ENCODE measurements at places on chromosomes 5 and 9. TPM values are rescaled to one million over a fixed set of nuclear protein-coding genes. Genes with fewer than 3 reads are reported as not detected.
A peak's percentile ranks its signal among the peaks of the same experiment; 100 is the strongest.

ARL10 gene
- polyA plus RNA-seq, result 3.4 TPM

PCDHA1 gene
- polyA plus RNA-seq, result 0.12 TPM

DRD1 gene
- 0.19 TPM for polyA plus RNA-seq

OR2V1 gene
- not detected for polyA plus RNA-seq

EFNA5 gene
- 3.7 TPM for polyA plus RNA-seq

FGFR4 gene
- polyA plus RNA-seq, result 5.6 TPM

LRRC70 gene
- 0.17 TPM for polyA plus RNA-seq

CNTFR gene
- polyA plus RNA-seq, result 0.18 TPM

GRCh38 chr9:116686693-116687073 is 422 bp upstream of the TRIM32 start:
- H3K27me3 ChIP-seq, result no peaks in the 10 kb centered on the region
- no peak for DNase-seq
- no peaks in the 10 kb centered on the region for H3K36me3 ChIP-seq
- peak overlapping the region; percentile 24 for H3K27ac ChIP-seq
- peaks cover 7% of the 10 kb centered on the region for H3K4me1 ChIP-seq
- peak overlapping the region; percentile 49 for H3K4me3 ChIP-seq

GRCh38 chr9:21516796-21517195 is 34.7 kb upstream of the IFNE start:
- H3K4me1 ChIP-seq, result no peaks in the 10 kb centered on the region
- no peaks in the 10 kb centered on the region for H3K27me3 ChIP-seq
- H3K36me3 ChIP-seq, result no peaks in the 10 kb centered on the region
- no peak overlapping the region for H3K27ac ChIP-seq
- DNase-seq, result peak; percentile 42

DNA sequence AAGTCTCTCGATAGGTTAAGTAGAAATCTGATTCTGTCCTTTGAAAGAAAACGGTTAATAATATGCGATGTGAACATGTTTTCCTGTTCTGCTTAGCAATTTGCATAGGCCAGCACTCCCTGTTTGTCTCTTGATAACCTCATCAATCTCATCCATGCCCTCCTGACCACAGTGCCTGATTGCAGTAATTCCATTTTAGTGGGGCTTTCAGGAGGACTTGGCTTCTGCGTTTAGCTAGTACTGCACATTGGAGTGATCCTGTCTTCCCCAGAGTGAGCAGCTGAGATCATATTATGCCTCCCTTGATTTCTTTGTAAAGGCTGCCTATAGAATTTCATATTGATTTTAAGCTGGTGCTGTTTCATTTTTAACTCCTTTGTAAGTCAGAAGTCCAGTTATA is 335.9 kb upstream of the ISL1 start:
- H3K4me1 ChIP-seq, result no peaks in the 10 kb centered on the region
- no peaks in the 10 kb centered on the region for H3K36me3 ChIP-seq
- DNase-seq, result no peak
- no peak overlapping the region for H3K4me3 ChIP-seq
- no peak overlapping the region for H3K27ac ChIP-seq

DNA sequence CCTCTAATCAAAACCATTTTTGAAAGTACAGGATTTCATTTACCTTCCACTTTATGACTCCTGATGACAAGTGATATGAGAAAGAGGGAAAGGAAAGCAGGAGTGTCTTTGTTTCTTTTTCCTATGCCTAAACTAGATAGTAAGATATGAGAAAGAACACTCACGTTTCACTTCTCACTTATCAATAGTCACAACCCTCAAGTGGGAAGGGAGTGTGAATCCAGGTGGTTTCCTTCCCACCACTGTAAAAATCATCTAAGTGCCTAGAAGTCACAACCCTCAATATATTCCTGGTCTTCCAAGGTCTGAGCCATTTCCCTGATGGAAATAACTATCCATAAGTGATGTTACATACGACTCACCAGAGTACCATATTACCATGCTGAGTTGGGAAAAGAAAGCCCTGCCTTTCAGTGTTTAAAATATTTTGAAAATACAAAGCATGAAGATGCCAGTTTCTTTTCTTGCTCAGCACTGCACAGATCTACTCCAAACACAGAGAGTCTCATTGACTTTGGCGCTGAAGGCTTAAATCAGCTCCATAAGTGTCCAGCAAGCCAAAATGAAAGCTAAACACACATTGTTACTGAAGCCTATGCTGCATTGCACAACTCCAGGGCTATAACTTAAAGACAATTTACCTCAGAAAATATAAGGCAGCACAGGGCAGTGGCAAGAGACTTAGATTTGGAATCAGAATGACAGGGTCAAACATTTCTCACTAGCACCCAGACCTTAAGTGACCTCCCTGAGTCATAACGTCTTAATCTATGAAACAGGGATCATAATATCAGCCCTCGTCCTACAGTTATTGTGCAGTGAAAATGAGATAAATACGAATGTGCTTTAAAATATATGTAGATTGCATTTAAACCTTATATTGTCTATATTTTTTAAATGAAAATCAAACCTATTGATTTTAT is 301.2 kb downstream of the KIAA0825 start:
- H3K36me3 ChIP-seq, result no peaks in the 10 kb centered on the region
- H3K27ac ChIP-seq, result no peak overlapping the region
- H3K27me3 ChIP-seq, result no peaks in the 10 kb centered on the region

DNA sequence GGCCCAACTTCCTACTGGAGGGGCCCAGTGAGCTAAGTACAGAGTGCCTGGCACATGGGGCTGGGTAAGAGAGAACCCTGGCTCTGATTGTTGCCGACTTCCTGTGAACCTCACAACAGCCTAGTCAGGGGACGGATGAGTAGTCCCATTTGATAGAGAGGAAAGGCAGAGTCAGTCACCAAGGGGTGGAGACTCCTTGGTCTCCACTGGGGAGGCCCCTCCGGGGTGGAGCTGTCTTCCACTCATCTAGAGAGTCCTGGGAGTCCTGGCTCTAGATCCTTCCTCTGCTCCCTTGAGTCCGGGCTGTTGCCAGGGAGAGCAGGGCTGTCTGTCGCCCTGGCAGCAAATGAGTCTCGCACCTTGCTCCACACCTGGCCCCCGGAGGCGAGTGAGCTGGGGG is 8.0 kb downstream of the GRK6 start:
- peaks cover 30% of the 10 kb centered on the region for H3K36me3 ChIP-seq
- no peaks in the 10 kb centered on the region for H3K4me1 ChIP-seq
- no peak for DNase-seq
- no peak overlapping the region for H3K4me3 ChIP-seq
- H3K27ac ChIP-seq, result no peak overlapping the region

GRCh38 chr5:90554358-90555006 is 4.1 kb upstream of the ADGRV1 start:
- H3K27me3 ChIP-seq, result peaks cover 21% of the 10 kb centered on the region
- no peaks in the 10 kb centered on the region for H3K36me3 ChIP-seq
- no peak for DNase-seq
- no peak overlapping the region for H3K4me3 ChIP-seq
- no peak overlapping the region for H3K27ac ChIP-seq

- no peaks in the 10 kb centered on the region for H3K4me1 ChIP-seq
- no peaks in the 10 kb centered on the region for H3K27me3 ChIP-seq
- no peak overlapping the region for H3K4me3 ChIP-seq
- H3K27ac ChIP-seq, result no peak overlapping the region
These were observed 67.4 kb downstream of the KLF9 start for GRCh38 chr9:70347046-70347445.

DNA sequence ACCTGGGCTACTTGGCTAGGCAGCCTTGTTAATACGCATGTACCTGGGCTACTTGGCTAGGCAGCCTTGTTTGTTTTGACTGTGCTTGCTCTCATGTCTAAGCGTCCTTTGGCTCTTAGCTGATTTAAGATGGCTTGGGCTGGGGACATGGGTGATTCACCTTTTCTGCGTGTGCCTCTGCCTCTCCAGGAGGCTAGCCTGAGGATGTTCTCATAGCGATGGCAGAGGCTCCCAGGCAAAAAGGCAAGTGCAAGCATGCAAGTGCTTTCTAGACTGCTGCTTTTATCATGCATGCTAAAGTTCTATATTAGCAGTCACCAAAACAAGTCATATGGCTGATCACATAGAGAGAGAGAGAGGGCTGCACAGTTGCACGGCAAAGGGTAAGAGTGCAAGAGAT is 300.5 kb downstream of the IRX1 start:
- H3K4me3 ChIP-seq, result no peak overlapping the region
- H3K4me1 ChIP-seq, result no peaks in the 10 kb centered on the region
- no peaks in the 10 kb centered on the region for H3K36me3 ChIP-seq
- no peak overlapping the region for H3K27ac ChIP-seq
- DNase-seq, result no peak

GRCh38 chr9:130858739-130859705 is 24.0 kb downstream of the ABL1 start:
- no peaks in the 10 kb centered on the region for H3K27me3 ChIP-seq
- no peak for DNase-seq
- H3K4me3 ChIP-seq, result no peak overlapping the region
- peaks cover 30% of the 10 kb centered on the region for H3K4me1 ChIP-seq
- H3K36me3 ChIP-seq, result peaks cover 14% of the 10 kb centered on the region

DNA sequence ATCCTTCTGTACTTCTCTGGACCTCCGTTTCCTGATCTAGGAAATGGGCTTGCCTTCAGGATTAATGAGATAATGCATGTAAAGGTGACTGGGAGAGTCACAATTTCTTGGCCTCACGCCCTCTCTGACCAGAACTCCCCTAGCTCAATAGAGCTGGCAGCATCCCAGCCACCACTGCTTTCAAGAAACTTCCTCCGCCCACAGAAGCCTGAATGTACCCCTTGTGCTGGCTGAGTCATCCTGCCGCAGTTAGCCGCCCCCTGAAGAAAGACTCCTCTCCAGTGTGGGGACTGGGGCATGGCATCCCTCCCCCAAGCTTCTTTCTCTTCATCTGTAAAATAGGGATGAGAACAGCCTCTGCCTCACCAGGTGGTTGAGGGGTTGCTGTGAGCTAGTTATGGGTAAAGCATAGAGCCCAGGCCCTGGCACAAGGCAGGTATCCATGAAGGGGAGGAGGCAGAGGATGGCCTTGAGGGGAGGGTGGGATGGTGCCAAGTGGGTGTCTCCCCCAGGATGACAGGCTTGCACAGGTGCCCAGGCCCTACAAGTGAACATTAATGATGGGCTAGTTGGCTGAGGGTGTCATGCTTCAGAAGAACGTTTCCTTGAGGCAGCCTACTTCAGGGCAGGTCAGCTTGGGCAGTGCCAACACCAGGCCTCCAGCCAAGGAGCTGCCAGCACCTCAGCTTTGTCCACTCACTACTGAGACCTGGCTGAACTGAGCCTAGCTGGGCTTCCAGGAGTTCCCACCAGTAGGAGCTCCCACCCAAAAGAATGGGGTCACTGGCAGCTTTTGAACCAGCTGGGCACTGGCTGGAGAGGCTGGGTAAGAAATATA is 3.4 kb downstream of the PDLIM4 start:
- H3K27ac ChIP-seq, result peak overlapping the region; percentile 99
- peaks cover 56% of the 10 kb centered on the region for H3K4me1 ChIP-seq
- H3K27me3 ChIP-seq, result no peaks in the 10 kb centered on the region
- no peaks in the 10 kb centered on the region for H3K36me3 ChIP-seq

DNA sequence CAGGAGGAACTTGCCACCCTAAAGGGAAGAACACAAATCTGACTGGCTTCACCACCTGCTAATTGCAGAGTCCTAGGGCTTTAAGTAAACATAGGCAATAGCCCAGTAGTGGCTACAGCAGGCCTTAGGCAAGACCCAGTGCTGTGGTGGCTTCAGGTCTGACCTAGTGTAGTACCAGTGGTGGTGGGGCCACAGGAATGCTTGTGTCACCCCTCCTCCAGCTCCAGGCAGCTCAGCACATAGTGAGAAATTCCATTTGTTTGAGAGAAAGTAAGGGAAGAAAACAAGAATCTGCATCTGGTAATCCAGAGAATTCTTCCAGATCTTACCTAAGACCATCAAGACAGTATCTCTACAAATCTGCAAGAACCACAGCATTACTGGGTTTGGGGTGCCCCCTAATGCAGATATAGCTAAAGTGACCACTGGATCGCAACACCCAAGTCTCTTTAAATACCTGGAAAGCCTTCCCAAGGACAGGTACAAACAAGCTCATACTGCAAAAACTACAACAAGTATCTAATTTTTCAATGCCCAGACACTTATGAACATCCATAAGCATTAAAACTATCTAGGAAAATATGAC is 102.6 kb upstream of the TRPM3 start:
- H3K4me3 ChIP-seq, result no peak overlapping the region
- H3K27ac ChIP-seq, result no peak overlapping the region
- H3K27me3 ChIP-seq, result no peaks in the 10 kb centered on the region
- no peak for DNase-seq

DNA sequence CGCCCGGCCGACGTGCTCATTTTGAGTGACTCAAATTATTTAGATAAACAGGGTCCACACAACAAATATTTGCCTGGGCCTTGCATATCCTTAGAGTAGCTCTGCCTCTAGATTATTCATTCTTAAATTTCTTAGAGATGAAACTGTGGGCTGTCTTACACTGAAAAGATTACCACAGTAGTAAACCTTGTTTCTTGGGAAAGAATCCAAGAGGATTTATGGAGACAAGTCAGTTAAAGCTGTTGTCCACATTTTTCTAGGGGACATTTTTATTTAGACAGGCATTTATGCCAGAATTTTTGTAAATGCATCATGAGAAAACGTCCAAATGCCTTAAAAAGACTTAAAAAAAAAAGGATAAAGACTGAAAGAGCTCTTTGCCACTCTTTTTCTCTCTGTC is 32.6 kb upstream of the RANBP3L start:
- H3K4me3 ChIP-seq, result no peak overlapping the region
- H3K4me1 ChIP-seq, result no peaks in the 10 kb centered on the region
- H3K27ac ChIP-seq, result no peak overlapping the region
- no peaks in the 10 kb centered on the region for H3K36me3 ChIP-seq
- peaks cover 6% of the 10 kb centered on the region for H3K27me3 ChIP-seq
- DNase-seq, result no peak

DNA sequence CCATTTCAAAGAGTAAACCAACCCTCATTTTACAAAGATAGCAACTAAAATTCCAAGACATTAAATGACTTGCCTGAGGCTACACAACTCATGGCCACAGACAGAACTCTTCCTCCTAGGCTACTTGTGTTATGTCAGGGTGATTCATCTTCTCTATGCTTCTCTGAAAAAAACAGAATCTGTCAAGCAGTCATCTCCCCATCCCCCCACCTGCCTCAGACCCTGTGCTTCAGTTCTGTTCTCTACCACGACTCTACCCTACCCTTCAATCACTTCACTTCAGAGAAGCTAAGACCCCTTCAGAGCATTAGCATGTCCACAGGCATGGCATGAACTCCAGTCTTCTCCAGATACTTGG is 277.7 kb upstream of the PTGER4 start:
- H3K27ac ChIP-seq, result no peak overlapping the region
- H3K4me1 ChIP-seq, result no peaks in the 10 kb centered on the region
- H3K36me3 ChIP-seq, result no peaks in the 10 kb centered on the region

DNA sequence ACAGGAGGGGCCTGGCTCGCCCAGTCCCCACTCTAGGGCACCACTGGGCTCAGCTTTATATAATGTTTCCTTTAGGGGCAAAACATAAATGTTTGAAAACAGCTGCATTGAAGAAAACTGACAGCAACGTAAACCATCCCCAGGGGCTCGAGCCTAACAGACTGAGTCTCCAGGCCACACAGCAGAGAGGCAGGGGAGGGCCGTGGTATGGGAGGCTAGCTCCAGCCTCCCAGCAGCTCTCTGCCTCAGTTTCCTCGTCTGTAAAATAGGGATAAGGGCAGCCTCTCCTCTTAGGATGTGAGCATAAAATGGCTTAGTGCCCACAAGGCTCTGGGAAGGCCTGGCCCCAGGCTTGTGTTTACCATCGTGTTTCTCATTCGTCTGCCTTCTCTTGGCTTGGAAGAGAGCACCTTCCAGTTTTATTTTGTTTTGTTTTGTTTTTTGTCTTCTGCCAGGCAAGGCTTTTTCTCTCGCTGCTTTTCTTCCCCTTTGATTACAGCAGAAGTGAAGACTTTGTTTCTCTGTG is 2.7 kb downstream of the ANKRD33B start:
- H3K4me1 ChIP-seq, result peaks cover 6% of the 10 kb centered on the region
- DNase-seq, result no peak
- H3K36me3 ChIP-seq, result no peaks in the 10 kb centered on the region
- H3K27me3 ChIP-seq, result no peaks in the 10 kb centered on the region
- no peak overlapping the region for H3K27ac ChIP-seq
- H3K4me3 ChIP-seq, result peak overlapping the region; percentile 19

All from fibroblast of lung (primary cell).